Activated CD4-positive, alpha-beta T cell treated with anti-CD3 and anti-CD28 coated beads for 1 hour (primary cell): ENCODE measurements at places on chromosomes 13 and 19.

DNA sequence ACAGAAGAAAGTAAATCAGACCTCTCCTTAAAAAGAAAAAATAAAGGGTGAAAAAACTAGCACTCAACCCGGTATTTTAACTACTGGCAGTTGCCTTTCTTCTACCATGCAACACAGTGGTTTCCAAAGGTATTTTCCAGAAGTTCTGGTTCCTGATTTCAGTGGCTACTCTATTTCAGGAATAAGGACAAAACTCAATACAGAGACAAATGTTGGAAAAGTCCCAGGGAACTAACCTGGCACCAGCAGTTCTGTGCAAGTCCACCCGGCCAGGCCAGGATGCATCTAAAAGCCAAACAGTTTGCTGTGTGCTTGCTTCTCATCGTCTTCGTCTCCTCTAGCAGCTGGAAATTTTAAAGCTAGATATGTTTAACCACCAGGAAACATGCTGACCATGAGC is 52.5 kb downstream of the FOXO1 start:
- DNase-seq: no peak

DNA sequence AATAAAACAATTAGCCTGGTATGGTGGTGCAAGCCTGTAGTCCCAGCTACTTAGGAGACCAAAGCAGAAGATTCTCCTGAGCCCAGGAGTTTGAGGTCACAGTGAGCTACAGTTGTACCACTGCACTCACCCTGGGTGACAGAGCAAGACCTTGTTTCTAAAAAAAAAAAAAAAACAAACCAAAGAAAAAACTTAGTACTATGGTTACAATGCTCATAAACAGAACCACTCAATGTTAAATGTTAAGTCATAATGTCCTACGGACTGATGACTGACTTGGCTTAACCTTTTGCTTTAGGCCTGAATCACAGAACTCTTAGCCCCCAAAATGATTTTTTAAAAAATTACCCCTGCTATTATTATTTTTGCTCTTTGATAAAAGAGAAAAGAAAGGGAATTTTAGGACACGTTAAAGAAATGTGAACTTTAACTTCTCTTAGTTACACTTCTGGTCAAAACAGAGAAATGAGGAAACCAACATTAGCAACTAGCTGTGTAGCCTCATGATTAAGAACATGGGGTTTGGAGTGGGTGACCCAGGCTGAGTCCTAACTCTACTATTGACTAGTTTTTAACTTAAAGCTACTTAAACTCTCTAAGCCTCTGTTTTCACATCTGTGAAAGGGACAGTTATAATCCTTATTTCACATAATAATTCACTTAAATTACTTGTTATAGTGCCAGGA is 13.7 kb upstream of the ELF1 start:
- no peak for DNase-seq

- no peak for DNase-seq
These were observed 89.2 kb upstream of the ARGLU1 start for GRCh38 chr13:106657104-106657503.

GRCh38 chr19:13978351-13979243 is 26.3 kb downstream of the DCAF15 start:
- DNase-seq: no peak

DNA sequence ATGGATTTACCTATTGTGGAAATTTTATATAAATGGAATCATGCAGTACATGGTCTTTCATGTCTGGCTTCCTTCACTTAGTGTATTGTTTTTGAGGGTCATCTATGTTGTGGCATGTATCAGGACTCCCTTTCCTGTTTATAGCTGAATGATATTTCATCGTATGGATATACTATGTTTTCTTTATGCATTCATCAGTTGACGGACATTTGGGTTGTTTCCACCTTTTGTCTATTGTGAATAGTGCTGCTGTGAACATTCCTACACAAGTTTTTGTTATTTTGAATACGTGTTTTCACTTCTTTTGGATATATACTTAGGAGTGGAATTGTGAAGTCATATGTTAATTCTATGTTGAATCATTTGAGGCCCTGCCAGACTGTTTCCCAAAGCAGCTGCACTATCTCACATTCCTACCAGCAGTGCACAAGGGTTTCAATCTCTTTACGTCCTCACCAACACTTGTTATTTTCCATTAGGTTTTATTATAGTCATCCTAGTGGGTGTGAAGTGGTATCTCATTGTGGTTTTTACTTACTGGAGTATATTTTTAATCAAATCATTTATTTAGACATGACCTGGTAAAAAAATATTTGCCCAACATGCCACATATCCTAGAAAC is 262.7 kb downstream of the DLEU7 start:
- DNase-seq: no peak

DNA sequence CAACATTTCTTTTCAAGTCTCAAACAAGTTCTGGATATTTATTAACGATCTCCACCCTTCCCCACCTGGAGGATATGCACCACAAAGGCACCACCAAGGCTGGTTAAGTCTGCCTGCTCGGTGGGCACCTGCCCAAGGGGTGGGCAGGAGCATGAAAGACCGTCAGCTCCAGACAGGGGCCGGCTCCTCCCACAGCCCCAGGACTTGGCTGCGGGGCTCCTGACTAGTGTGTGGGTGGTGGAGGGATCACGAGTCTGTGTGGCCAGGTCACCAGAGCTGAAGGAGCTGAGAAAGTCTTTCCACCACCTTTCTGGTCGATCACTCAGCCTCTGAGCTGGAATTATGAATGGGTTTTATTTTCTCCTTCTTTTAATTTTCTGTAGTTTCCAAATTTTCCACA is 7.8 kb downstream of the SLC7A1 start:
- no peak for DNase-seq

GRCh38 chr19:50239921-50240590 is 36.6 kb downstream of the MYH14 start:
- no peak for DNase-seq

- no peak for DNase-seq
These were observed 118.2 kb downstream of the SIPA1L3 start for GRCh38 chr19:38024992-38025908.

DNA sequence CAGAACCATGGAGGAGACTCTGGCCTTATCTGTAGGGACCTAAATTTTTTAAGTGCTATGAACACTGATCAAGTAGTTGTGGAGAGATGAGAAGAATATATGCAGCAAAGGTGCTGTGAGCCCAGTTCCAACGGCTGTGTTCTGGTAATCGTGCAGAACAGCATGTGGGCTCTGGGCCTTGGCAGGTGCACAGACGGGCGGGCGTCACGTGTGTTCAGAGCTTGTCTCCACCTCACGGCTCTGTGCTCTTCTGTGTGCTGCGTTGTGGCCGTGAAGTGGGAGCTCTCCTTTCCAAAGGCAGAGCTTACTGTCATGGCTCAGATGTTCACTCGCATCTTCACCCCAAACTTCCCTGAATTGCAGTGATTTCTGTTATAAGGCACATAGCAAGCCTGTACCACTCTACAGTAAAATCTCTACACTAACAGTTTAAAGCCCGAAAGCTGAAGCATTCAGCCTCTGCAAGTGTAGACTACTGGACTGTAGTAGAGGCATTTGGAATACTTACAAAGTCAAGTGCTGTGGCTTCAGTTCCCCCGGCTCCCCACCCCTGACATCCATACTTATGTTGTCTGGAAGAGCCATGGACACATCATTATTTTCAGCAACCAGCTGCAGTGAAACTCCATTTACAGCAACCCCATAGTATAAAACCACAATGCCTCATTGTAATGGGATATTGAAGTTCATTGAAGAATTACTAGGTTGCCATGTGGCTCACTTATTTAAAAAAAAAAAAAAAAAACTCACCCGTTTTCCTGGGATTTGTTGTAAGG is 27.5 kb upstream of the TEX29 start:
- no peak for DNase-seq

- no peak for DNase-seq
These were observed 87.0 kb upstream of the HTR2A start for GRCh38 chr13:46983881-46984280.

DNA sequence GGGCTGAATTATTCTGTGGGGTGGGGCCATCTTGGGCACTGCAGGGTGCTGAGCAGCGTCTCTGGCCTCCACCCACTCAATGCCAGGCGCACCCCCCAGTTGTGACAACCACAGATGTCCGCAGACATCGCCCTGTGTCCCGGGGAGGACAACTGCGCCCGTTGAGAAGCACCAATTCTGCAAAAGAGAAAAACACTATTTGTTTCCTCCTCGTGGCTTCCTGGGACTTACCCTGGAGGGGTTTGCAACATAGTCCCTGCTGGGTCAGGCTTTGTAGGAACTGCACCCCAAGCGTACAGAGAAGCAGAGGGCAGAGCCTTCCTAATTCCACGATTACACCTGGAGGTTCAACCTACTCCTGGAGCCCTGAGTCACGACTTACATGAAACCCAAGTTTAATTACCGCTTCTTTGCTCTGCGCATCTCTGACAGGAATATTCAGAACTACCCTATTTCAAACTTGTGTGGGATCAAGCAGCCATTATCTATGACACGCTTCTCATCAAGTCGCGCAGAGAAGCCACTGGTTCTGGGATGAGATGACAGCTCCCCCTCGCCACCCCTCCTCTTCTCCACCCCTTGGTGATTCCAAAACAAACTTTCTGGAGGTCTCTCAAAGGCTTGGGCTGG is 11.1 kb upstream of the SLC39A3 start:
- no peak for DNase-seq

DNA sequence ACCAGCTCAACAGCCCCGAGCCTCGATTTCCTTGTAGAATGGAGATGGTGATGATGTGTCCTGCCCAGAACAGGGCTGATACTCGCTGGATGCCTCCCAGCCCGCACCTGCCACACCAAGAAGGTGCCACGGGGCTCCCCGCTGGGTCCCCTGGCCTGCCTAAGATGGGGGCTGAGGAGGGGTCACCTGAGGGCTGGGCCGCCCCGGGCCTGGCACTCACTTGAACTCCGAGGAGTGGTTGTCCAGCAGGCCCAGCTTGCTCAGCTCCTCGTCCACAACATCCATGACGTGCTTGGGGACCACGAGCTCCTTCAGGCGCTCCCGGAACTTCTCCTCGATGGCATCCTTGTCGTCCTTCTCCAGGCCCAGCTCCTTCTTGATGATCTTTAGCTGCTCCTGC is 14.4 kb downstream of the LONP1 start:
- no peak for DNase-seq

DNA sequence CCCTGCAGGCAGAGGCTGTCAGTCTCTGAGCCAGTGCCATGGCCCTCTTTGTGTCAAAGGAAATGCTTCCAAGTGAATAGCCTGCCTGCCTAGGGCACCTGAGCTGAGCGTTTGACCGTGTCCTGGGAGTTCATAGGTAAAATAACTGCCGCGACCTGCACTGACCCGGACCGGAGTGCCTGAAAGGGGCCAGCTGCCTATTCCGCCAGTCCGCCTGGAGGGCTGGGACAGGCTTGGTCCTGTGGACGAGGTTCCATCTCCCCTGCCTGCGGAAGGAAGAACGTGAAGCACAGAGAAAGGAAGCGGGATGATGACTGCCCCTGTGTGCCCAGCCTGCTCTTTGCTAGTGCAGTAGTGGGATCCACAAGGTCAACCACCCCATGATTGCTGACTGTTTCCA is 17.5 kb upstream of the ZNF492 start:
- no peak for DNase-seq

DNA sequence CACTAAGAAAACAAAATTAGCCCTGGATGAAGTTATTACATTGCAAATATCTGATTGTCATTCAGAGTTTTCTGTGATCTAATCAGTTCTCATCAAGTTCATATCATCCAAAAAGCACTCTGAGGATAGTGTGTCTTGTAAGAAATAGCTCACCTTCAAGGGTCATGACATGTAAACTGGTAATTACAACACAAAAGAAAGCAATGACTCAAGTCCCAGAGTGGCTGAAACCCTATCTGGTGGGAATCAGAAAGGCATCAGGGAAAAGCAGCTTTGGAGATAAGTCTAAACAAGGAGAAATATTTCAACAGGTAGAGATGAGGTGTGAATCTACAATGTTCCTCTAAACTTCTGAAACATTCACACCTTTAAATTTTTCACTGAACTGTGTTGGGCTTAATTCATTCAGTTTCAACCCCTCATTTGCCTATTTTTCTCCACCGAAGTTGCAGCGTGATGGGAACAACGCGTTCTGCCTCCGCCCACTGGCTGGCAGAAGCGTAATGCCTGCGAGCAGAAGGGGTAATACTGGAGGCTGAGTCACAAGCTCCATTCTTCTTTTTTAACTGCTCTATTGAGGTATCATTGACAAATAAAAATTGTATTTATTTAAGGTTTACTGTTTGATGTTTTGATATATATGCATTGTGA is 155.2 kb upstream of the IPO5 start:
- DNase-seq: no peak

DNA sequence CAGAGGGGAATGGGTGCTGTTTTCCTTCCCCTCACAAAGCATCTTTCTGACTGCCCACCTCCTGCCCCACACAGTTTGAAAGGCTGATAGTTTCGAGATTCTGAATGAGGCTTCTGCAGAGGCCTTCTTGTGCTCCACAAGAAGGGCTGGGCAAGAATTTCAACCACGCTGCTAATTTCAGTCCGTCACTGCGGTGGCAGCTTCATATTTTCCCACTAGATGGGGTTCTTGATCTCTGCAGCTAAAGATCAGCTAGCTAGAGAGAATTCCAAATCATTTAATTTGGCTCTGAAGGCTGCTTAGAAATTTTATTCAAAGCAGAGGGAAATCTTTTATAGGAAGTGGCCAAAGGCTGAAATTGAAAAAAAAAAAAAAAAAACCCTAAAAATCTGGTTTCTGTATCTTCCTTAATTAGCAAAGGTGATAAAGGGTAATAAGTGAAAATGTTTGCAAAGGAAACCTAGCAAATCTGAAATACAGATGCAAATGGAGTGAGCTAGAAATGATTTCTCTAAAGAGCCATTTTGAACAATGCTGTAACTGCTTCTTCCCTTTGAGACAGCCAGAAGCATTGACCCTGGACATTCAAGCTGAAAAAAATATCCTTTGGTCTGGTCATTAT is 38.0 kb upstream of the C13orf42 start:
- DNase-seq: no peak

DNA sequence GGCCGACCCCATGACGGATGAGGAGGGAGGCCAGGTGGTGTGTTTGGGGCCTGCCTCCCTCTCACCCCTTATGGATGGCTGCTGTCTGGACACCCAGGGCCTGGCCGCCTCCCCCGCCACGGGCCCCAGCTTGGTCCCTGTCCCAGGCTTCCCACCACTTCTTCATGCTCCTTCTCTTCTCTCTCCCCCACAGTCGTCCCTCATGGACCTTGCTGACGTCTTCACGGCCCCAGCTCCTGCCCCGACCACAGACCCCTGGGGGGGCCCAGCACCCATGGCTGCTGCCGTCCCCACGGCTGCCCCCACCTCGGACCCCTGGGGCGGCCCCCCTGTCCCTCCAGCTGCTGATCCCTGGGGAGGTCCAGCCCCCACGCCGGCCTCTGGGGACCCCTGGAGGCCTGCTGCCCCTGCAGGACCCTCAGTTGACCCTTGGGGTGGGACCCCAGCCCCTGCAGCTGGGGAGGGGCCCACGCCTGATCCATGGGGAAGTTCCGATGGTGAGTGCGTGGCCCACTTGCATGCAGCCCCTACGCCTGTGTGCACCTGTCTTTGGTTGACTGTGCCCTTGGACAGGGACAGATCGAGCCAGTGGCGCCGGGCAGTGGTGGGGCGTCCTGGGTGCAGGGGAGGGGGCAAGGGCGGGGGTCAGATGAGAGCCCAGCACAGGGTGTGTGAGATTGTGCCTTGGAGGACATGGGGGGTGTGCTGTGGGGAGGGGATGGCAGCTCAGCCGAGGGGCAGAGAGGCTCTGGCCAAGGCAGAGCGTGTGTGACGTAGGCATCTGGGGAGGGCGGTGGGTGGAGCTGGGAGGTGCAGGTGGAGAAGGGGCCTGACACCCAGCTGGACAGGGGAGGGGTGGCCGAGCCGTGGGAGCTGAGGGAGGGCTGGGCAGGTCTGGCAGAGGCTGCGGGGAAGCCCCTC is 16.8 kb downstream of the EPN1 start:
- no peak for DNase-seq

- DNase-seq: no peak
These were observed 4.9 kb upstream of the SMIM17 start for GRCh38 chr19:56637976-56638555.

GRCh38 chr13:77506874-77507273 is 28.6 kb upstream of the SCEL start:
- DNase-seq: no peak
